ENCODE measurements at places on chromosomes 3 and 15. TPM values are rescaled to one million over a fixed set of nuclear protein-coding genes. Genes with fewer than 3 reads are reported as not detected.

Gene SH3BP5
- 8.9 TPM for total RNA-seq

Gene RRP9
- total RNA-seq, result 39.3 TPM

GRCh38 chr3:123291404-123291803, 89.7 kb downstream of the SEC22A start:
- DNase-seq, result no peak

- no peak for DNase-seq
Measured at GRCh38 chr3:65762235-65762580, 276.5 kb downstream of the MAGI1 start.

- peak; percentile 53 for DNase-seq
Measured at GRCh38 chr15:82045179-82045891, 483 bp downstream of the MEX3B start.

GRCh38 chr3:142213298-142213697, 12.1 kb downstream of the GK5 start:
- no peak for DNase-seq

Measured in activated CD4-positive, alpha-beta T cell treated with anti-CD3 and anti-CD28 coated beads for 36 hours (primary cell).